ENCODE measurements at places on chromosomes 2 and 18. TPM values are rescaled to one million over a fixed set of nuclear protein-coding genes. Genes with fewer than 3 reads are reported as not detected.
A peak's percentile ranks its signal among the peaks of the same experiment; 100 is the strongest.

Gene SULT1C2
- not detected for total RNA-seq

Gene RAMP1
- 10.3 TPM for total RNA-seq

Gene SCN7A
- 2.5 TPM for total RNA-seq

Gene SH3RF3
- total RNA-seq: 2.2 TPM

Gene FSHR
- not detected for total RNA-seq

Gene ECEL1
- total RNA-seq: 0.83 TPM

Gene ZSCAN30
- total RNA-seq: 9.6 TPM

Gene SKA1
- 0.89 TPM for total RNA-seq

Gene NAT8
- total RNA-seq: not detected

DNA sequence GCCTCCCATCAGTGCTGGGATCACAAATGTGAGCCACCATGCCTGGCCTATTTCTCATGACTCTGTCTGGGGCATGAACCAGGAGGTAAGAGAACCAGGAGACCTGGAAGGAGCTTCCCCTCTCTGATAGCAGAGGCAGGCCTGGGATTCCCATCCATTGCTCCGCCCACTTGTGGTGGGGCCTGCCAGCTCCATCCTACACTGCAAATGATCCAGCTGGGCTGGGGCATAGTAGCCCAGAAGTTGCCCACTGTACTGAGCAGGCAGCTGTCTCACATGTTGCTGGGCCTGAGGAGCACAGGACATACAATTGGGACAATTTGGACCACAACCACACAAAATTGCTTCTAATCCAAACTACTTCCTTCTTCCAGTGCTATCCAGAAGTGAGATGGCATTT lies 91.0 kb downstream of the MARCHF4 start:
- no peak for DNase-seq

DNA sequence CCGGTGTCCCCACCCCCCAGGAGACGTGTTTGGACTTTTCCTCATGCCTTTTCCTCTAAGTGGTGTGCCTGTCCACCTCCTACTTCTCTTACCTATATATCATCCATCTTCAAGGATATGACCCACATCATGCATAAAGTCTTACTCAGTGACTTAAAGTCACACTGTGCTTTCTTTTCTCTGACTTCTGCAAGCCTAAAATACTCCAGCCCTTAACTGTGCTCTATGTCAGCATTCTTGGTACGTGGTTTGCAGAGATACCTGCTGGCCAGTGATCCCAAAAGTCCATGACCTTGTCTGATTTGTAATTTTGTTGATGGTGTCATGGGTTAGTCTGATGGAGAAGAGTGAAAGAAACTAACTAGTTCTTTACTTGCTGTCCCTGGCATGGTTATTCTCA lies 393.6 kb upstream of the NRP2 start:
- no peak for DNase-seq

- DNase-seq: no peak
Measured at GRCh38 chr2:233059547-233059796, 670 bp upstream of the INPP5D start.

DNA sequence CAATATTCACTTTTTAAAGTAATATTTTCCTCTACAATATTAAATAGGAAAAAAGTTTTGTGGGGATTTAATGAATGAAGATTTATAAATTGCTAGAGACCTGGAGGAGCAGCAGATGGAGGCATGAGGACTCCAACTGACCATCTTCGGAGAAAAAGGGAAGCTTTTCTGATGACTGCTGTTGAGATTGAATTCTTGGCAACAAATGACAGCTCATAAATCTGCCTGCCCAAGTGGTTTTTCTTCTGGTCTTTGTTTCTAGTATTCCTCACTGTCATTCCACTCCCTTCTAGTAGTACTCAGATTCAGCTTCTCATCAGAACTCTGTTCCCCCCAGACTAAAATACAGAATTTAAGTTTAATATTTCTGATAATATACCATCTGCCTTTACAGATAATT lies 157.0 kb downstream of the EML6 start:
- DNase-seq: no peak

- DNase-seq: no peak
Measured at GRCh38 chr2:120432976-120433815, 87.3 kb downstream of the INHBB start.

- DNase-seq: peak; percentile 24
Measured at GRCh38 chr2:127610561-127610960, 35.4 kb upstream of the GPR17 start.

DNA sequence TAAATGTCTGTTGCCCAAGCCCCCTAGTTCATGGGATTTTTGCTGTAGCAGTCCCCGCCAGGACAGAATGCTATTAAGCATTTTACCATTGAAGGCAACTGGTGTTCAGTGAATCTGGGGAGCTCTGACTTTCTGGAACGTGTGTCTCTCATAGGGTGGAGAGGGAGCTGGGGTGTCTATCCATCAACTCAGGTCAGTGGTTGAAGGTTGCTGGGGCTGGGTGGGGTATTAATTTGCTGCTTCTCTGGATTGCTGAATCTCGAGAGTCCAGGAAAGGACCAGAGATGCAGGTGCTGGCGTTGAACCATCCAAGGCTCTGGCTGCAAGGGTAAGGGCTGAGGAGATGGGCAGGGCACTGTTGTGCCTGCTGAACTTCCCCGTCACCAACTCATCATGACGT lies 66.8 kb upstream of the NCK2 start:
- DNase-seq: no peak

GRCh38 chr2:38417745-38418689 lies 40.9 kb upstream of the ATL2 start:
- DNase-seq: no peak

DNA sequence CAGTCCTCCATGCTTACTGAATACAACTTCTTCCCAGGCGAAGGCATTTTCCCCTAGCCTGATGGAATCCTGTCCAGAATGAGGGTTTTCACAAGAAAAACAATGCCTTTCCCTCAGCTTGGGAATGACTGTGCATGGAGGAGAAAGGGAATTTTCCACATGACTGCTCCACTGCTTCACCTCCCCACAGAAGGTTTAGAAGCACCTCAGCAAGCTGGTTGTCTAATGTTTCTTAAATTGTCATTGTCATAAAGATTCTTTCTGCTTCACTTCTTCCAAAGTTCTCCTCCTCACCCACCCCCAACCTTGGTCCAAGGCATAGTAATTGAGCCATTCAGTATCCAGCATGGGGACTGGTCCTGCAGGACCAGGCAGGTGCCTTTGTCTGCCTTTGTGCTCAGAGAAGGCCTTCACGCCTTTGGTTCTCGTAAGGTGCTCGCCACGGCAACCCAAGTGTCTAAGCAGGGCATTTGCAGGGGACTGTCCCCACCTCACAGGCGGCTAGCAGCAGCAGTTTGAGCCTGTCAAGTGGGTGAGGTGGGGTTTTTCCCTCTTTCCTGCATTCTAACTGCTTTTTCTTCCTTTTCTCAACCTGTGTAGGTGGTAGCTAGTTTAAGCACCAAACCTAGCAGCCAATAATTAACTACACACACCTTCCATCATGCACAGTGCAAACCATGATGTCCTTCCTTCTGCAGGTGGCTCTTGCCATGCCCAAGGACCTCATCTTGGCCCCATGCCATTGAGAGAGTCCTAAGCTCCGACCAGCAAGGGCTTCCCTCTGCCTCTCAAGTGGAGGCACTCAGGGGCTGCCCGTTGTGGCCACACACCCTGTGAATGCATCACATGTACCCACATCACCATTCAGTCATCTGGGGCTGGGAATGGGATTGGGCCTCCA lies 65.7 kb upstream of the BCL2L11 start:
- DNase-seq: no peak

DNA sequence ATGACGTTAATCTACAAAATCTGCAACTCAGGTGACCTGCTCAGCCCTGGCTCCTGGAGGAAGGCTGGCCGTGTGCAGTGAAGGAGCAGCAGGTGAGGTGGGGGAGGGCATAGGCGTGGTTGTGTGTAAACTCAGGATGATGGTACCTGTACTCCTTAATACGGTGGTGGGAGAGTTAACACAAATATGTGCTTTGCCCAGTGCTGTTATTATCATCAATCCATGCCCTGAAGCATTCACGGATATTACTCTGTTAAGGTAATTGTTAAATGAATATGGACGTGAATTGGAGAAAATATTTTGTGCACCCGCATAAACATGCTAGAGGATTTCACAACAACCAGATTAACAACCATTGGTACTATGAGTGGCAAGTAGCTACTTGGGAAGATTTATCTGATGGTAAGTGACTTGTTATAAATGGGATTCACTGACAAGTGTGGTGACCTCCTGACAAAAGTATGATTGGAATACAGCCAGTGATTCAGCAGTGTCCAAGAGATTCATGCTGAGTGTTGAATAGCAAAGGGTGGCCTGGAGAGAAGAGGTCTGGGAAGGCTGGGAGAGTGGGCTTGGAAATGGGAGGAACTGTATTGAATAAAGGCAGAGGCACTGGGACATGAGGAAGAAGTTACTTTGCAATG lies 194.1 kb downstream of the TPGS2 start:
- no peak for DNase-seq

- no peak for DNase-seq
Measured at GRCh38 chr2:153291718-153292117, 186.8 kb downstream of the RPRM start.

GRCh38 chr2:15169326-15170069 lies 391.6 kb downstream of the NBAS start:
- no peak for DNase-seq

DNA sequence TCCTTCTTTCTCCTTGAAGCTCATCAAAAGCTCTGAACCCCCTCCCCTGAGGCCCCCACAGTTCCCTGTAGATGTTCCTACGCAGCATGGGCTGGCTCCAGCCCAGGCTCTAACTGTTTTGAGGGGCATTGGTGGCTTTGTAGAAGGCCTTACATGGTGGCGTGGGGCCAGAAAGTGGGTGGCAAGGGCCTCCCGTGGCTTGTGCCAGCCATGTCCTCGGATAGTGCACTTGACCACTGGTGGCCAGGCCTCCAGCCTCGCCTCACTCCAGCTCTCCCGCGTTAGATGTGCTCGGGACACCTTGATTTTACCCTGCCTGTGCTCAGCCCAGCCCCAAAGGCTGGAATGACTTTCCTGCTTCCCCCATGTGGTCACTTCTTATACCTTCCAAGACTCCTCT lies 92.9 kb downstream of the TWIST2 start:
- peak; percentile 51 for DNase-seq

DNA sequence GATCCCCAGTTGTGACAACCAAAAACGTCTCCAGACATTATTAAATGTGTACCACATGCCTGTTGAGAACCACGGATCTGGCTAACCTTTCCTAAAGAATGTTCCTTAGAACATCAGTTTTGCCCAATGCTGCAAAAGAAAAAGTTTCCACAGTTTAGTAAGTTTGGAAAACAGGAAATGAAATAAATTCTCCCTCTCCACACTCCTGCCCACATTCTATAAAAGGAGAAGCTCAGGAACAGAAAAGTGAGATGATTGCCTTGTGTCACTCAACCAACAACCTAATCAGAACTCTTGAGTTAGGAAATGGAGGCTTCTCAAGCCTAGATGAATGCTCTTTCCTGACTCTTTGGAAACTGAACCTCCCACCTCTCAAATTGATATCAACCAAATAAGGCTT lies 56.1 kb upstream of the NFE2L2 start:
- no peak for DNase-seq

DNA sequence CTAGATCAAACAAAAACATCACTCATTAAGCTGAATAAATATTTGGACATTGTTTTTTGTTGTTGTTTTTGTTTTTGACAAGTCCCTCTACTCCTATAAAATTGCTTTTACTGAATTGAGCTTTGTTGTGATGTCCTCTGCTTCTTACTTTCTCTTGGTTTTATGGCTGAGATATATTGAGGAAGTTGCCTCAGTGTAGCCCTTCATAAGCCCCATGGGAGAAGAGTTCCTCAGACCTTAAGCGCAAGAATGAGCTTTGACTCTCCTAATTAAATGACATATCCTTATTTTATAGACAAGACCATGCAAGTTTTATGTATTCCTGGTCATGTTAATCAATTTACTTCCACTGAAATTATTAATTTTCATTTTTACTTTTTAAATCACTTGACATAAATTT lies 54.9 kb downstream of the CERKL start:
- no peak for DNase-seq

Data from suprapubic skin (tissue), 4 donors.